ENCODE measurements at places on chromosomes 5 and 9.

- no peak for DNase-seq
- no peak overlapping the region for H3K4me3 ChIP-seq
- H3K27me3 ChIP-seq = no peaks in the 10 kb centered on the region
- H3K4me1 ChIP-seq = peaks cover 18% of the 10 kb centered on the region
Observed at GRCh38 chr9:94945197-94946144, 219.0 kb downstream of the AOPEP start.

DNA sequence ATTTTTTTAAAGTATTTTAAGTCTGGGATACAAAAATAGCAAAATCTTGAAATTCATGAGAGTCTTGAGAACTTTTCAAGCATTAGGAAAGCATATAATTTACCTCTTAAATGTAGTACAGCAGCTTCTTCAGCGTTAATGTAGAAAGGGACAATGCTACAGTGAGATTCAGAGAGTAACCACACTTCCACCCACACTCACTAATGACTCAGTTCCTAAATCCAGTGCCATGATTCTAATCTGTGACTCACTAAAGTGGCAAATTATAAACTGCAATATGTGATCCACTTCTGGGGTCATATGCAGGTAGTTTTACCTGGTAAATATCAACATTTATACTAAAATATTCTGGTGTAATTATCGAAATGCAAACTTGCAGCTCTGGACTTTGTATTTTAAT lies 434.5 kb upstream of the TUSC1 start:
- H3K36me3 ChIP-seq = no peaks in the 10 kb centered on the region
- DNase-seq = no peak
- H3K4me1 ChIP-seq = no peaks in the 10 kb centered on the region
- H3K27me3 ChIP-seq = no peaks in the 10 kb centered on the region
- no peak overlapping the region for H3K27ac ChIP-seq
- H3K4me3 ChIP-seq = no peak overlapping the region

DNA sequence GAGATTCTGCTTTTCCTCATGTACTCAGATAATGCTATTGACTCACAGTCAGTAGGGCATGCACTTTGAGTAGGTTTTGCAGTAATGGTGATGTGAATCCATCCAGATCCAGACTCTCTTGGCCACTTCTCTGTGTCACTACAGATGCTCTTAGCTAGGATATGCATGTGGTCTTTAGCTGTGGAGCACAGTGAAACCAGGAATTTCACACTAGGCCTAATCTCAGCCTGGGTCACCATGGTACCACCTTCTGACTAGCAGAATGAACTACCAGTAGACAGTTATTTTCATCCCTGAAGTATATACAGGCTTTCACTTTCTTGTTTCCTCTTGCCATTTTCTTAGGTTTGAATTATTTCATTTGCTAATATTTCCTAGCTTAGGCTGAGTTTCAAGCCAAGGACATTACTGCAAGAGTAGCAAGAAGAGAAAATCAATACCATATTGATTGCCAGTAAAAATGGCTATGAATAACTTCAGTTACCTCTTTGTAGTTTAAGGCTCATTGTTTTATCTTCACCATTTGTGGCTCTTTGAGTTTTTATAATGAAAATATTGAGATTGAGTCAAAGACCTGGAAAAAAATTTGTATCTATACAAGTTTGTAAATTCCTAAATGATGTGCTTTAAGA lies 28.4 kb upstream of the CSNK1G3 start:
- H3K4me1 ChIP-seq = peaks cover 9% of the 10 kb centered on the region
- no peak for DNase-seq
- H3K27me3 ChIP-seq = no peaks in the 10 kb centered on the region
- no peak overlapping the region for H3K4me3 ChIP-seq
- H3K36me3 ChIP-seq = no peaks in the 10 kb centered on the region

- no peak overlapping the region for H3K27ac ChIP-seq
- H3K4me3 ChIP-seq = no peak overlapping the region
- no peak for DNase-seq
- H3K27me3 ChIP-seq = no peaks in the 10 kb centered on the region
- peaks cover 10% of the 10 kb centered on the region for H3K4me1 ChIP-seq
- no peaks in the 10 kb centered on the region for H3K36me3 ChIP-seq
Observed at GRCh38 chr9:27396495-27396894, 99.5 kb upstream of the EQTN start.

GRCh38 chr5:169350759-169351240 lies 49.9 kb upstream of the SLIT3 start:
- H3K4me3 ChIP-seq = no peak overlapping the region
- no peaks in the 10 kb centered on the region for H3K4me1 ChIP-seq
- H3K36me3 ChIP-seq = no peaks in the 10 kb centered on the region
- H3K27me3 ChIP-seq = no peaks in the 10 kb centered on the region
- H3K27ac ChIP-seq = no peak overlapping the region

DNA sequence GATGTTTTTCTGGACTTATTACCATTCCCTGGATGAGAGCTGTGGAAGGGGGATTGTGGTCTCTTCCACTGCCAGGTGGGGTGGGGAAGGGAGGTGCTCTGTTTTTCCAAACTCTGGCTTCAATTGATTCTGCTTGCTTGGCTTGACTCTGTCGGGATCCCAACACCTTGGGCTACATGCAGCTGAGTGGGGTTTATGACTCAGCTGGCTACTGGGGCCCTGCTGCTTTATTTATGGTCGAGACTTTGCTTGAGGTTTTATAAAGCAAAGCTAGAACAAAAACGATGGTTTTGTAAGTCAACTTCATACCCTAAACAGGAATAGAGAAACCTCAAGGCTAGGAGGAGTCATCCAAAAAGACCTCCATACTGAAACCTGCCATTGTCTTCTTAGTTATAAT lies 76.3 kb downstream of the AOPEP start:
- no peak overlapping the region for H3K4me3 ChIP-seq
- H3K4me1 ChIP-seq = no peaks in the 10 kb centered on the region

- H3K27ac ChIP-seq = no peak overlapping the region
- no peaks in the 10 kb centered on the region for H3K27me3 ChIP-seq
- H3K4me1 ChIP-seq = peaks cover 2% of the 10 kb centered on the region
- no peaks in the 10 kb centered on the region for H3K36me3 ChIP-seq
- no peak overlapping the region for H3K4me3 ChIP-seq
Observed at GRCh38 chr5:82367930-82368329, 89.8 kb upstream of the RPS23 start.

DNA sequence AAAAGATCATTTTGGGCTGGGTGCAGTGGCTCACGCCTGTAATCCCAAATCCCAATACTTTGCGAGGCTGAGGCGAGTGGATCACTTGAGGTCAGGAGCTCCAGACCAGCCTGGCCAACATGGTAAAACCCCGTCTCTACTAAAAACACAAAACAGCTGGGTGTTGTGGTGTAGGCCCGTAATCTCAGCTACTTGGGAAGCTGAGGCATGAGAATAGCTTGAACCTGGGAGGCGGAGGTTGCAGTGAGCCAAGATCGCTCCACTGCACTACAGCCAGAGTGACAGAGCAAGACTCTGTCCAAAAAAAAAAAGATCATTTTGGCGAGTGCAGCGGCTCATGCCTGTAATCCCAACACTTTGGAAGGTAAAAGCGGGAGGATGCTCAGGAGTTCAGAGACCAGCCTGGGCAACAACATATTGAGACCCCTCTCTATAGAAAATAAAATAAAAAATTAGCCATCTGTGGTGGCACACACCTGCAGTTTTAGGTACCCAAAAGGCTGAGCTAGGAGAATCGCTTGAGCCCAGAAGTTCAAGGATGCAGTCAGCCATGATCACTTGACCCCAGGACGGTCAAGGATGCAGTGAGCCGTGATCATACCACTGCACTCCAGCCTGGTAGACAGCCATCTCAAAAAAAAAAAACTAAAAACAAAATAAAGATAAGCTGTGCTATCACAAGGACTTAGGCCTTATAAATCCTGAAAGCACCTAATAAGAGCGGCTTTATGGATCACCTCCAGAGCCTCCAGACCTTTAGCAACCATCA lies 16.2 kb downstream of the PPP2CA start:
- peaks cover 9% of the 10 kb centered on the region for H3K36me3 ChIP-seq
- no peak overlapping the region for H3K4me3 ChIP-seq
- no peaks in the 10 kb centered on the region for H3K4me1 ChIP-seq
- DNase-seq = no peak
- no peak overlapping the region for H3K27ac ChIP-seq

- H3K4me3 ChIP-seq = no peak overlapping the region
- no peak for DNase-seq
- no peaks in the 10 kb centered on the region for H3K36me3 ChIP-seq
- no peaks in the 10 kb centered on the region for H3K27me3 ChIP-seq
- H3K27ac ChIP-seq = no peak overlapping the region
- H3K4me1 ChIP-seq = peaks cover 2% of the 10 kb centered on the region
Observed at GRCh38 chr5:7610531-7611177, 214.7 kb downstream of the ADCY2 start.

- H3K4me1 ChIP-seq = peaks cover 10% of the 10 kb centered on the region
- H3K27me3 ChIP-seq = peaks cover 3% of the 10 kb centered on the region
- H3K4me3 ChIP-seq = peak overlapping the region; percentile 86
- no peak for DNase-seq
- H3K27ac ChIP-seq = no peak overlapping the region
Observed at GRCh38 chr9:131503626-131504465, 1.1 kb downstream of the POMT1 start.

DNA sequence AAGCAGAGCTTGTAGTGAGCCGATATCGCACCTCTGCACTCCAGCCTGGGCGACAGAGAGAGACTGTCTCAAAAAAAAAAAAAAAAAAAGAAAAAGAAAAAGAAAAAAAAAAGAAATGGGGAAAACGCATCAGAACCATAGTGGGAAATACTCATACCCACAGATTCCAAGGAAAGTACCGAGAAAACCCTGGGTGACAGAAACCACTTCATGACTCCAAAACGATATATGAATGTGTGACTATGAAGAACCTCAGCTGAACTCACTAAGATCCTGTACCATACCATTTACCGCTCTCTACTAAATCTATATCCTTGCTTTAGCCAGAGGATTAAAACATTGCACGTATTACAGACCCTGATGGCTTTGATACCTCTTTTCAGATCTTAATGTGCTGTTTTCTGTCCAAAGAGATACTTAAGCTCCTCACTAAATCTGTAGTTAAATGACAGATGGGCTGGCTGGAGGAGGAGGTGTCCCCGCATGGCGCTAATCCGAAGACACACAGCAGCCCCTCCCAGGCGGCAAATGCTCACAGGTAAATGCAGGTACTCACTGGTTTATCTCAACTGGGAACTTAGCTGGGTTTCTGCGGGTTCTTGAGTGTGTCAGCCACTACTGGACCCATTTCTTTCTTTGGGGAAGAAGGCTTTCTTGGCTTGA lies 2.8 kb downstream of the LPCAT1 start:
- H3K4me1 ChIP-seq = peaks cover 26% of the 10 kb centered on the region
- H3K27ac ChIP-seq = no peak overlapping the region
- H3K36me3 ChIP-seq = peaks cover 14% of the 10 kb centered on the region
- DNase-seq = no peak
